ENCODE measurements at places on chromosomes 12 and 14.

DNA sequence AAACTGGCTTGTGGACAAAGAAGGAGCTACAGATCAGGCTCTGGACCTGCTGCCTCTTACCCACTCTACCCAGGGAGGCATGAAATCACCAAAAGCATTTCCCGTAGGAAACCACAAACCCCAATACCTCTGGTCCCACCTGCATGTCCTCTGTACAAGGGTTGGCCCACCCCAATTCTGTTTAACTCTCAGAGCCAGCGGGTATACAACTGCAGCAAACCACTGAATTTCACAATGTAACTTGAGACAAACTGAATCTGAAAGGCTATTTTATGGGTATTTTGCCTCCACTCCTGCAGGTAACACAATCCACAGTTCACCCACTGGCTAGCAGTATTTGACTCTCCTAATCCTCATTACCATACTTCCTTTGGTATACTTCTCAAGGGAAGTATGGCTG is 16.5 kb downstream of the SIX1 start:
- DNase-seq: no peak

DNA sequence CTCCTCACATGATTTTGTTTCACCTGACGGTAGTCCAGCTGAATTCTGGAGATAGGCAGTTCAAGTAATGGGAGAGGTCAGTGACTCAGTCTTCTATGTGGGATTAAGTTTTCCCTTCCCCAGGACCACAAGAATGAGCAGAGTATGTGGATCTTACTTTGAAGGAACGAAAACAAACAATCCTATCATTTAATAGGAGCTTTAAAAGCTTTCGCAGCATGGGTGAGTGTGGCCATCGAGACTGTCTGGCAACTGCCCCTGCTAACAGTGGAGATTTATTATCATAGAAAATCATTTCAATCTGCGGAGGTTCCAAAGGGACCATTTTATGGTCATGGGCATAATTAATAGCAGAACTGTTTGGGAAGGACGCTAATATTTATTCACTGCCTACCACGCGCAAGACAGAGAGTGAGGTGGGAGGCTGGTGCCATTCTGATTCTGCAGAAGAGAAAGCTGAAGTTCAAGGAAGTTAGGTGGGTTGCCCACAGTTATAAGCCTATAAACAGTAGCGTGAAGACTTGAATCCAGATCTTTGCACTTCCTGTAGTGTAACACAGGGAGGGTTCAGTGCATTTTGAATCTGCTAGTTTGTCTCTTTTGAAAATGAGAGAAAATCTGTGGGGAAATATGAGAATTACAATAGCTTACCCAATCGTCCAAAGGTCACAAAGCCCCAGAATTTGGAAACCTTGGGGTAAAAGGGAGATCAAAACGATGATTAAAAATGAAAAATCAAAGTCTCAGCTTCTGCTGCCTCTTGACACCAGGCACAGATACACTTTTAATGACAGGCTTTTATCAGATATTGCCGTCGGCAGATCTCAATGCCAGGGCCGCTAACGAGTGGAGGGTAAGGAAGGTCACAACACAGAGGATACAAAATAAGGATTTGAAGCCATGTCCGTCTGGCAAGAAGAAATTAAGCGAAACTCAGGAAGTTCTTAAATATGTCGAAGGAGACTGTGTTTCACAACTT is 209.6 kb downstream of the CRADD start:
- DNase-seq: no peak

GRCh38 chr14:79009286-79009685 is 839.1 kb downstream of the NRXN3 start:
- no peak for DNase-seq

DNA sequence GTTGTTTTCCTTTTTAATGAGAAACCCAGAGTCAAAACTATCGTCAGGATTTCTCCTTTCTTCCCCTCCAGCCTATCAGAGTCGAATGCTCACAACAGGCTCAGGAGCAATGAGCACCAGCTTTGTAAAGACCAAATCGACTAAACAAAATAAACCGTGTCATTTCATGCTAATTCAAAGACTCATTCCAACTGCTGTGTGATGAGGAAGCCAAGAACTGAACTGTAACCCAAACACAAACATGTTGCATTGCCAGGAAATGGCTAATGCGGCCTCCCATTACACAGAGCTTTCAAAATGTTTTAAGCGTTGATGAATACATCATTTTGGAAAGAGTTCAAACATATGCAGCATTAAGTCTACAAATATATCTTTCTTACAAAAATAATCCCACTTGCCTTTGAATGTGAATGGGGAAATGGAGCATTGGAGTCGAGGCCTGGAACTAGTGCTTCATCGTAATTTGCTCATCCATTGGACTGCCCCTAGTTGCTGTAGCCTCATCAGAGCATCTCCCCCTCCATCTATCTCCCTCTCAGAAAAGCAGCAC is 349.5 kb downstream of the GXYLT1 start:
- no peak for DNase-seq

DNA sequence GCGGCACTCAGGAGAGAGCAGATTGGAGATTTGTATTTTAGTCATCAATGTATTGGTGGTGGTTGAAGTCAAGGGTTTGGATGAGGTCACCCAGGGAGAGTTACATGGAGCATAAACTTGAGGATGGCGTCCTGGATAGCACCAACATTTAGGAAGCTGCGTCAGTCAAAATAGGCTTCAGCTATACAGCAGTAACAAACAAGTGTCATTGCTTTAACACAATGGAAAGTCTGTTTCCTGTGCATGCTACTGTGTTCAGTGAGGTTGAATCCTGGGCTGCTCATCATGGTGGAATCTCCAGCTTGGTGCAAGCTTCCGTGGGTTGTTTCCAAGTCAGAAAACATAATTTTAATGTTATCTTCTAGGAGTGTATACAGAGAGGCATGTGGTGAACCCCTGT is 180.4 kb downstream of the CFAP54 start:
- DNase-seq: no peak

GRCh38 chr14:63342371-63342770 is 23.6 kb upstream of the GPHB5 start:
- no peak for DNase-seq

DNA sequence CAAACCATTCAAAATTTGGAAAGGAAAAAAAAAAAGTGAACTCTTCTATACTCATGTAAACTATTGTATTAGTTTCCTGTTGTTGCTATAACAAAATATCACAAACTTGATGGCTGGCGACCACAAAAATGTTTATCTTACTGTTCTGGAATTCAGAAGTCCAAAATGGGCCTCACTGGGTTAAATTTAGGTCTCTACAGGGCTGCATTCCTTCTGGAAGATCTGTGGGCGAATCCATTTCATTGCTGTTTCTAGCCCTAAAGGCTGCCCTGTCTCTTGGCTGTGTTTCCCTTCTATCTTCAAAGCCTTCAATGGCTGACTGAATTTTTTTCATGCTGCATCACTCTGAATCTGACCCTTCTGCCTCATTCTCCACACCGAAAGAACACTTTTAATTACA is 105.1 kb upstream of the NAV3 start:
- no peak for DNase-seq

GRCh38 chr14:71163050-71163841 is 256.0 kb downstream of the PCNX1 start:
- no peak for DNase-seq

DNA sequence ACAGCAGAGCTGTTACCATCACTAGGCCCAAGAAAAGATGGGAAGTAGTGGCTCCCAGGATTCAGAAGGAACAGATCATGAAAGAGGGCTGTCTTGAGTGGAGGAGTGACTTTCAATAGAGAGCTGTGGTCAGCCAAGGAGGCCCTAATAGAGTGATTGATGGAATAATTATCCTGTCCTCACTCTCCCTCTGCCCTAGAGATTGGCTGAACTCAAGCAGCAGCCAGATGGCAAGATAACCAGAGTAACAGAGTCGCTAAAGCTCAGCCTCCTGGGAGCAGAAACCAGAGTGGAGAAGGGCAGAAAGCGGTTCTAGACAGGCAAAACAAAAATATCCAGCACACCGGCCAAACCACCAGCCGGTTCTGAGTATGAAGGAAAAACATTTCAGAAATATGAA is 23.1 kb downstream of the GMFB start:
- DNase-seq: no peak

DNA sequence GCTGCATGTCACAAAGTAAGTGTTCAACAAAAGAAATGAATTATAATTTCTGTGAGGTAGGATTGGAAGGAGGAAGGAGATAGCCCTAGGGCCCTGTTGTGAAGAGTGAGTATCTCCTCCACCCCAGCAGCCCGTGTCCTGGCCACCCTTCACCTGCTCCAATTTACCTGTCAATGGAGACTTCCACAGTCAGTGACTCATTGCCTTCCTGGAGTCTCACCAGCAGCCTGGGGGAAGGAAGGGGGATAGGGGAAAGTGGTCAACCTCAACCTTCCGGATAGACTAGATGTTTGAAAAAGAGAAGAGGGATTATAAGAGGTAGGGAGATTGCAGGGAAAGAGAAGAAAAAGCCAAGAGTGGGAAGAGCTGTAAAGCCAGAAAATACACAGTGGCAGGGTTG is 9.2 kb downstream of the STAT2 start:
- DNase-seq: no peak

DNA sequence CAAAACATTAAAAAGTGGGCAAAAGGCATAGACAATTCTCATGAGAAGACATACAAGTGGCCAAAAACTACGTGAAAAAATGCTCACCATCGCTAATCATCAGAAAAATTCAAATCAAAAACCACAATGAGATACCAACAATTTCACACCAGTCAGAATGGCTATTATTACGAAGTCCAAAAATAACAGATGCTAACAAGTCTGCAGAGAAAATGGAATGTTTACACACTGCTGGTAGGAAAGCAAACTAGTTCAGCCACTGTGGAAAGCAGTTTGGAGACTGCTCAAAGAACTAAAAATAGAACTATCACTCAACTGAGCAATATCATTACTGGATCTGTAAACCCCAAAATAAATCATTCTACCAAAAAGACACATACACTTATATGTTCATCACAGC is 76.2 kb downstream of the PRKD1 start:
- DNase-seq: no peak

- DNase-seq: no peak
Measured at GRCh38 chr14:86625637-86626036, 1095.7 kb downstream of the FLRT2 start.

- DNase-seq: no peak
Measured at GRCh38 chr12:110015132-110015531, 15.9 kb downstream of the ANKRD13A start.

- no peak for DNase-seq
Measured at GRCh38 chr14:36521598-36522345, 1.7 kb upstream of the NKX2-1 start.

- DNase-seq: no peak
Measured at GRCh38 chr12:2959505-2960389, 550 bp downstream of the TEAD4 start.

DNA sequence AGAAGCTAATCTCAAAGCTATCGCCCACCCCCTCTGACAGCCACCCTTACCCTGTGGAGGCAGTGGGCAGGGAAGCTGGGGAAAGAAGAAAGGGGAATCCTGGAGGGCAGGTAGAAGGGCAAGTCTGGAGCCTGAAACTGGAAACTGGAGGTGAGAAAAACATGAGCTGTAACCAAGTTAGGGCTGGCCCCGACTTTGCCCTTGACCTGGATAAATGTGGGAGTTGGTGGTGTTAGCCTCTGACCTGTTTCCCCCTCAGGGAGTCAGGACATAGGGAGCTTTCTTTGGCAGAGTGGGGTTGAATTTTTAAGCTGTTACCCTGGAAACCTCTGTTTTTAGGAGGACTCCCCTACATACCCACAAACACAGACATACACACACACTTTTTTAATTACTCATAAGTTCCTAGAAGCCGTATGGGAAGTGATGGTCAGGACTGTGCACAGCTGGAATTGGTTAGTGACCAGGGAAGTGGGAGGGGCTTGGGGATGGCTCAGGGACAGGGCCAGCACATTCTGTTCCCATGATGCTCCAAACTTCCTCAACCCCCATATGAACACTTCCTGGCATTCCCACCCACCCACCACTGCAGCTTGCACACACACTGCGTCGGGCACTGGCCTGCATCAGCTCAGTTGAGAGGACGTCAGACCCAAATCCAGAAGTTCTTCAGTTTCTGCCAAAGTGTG is 5.0 kb upstream of the MMP19 start:
- DNase-seq: no peak

- no peak for DNase-seq
Measured at GRCh38 chr12:18753481-18754123, 15.7 kb downstream of the CAPZA3 start.

- DNase-seq: no peak
Measured at GRCh38 chr12:29216797-29217575, 67.9 kb downstream of the FAR2 start.

DNA sequence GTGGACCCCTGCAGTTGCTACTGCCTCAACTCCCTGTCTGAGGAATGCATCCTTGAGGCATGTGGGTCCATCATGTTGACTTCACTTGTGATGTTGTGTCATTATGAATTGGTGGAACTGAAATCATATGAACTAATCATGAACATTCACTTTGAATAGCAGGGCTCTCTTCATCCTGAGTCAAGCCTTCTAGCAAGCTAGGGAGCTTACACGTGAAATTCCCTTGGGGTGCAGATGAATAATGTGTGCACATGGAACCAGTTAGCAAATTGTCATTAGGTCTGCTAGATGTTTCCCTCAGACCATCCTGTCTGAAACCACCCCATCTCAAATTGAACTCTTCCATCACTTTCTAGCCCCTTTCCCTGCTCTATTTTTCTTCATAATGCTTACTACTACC is 3.6 kb downstream of the COQ6 start:
- DNase-seq: no peak

DNA sequence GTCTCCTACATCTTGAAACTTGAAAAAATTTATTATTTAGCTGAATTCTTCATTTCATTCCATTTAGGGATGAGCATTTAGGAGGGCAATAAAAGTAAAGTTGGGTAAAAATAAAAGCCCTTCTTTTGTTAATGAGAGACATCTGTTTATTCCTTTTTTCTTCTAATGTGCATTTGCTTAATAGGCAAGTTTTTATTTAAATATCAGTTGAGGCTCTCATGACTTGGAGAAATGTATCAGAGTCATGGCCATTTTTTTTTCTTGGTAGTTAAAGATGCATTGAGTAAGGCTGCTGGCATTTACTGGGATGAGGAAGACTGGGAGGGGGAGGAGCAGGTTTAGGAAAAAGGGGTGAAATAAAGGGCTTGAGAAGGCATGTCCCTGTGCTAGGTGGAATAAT is 609.9 kb upstream of the TMEM132C start:
- no peak for DNase-seq

GRCh38 chr14:50619569-50620141 is 48.5 kb downstream of the SAV1 start:
- DNase-seq: no peak

DNA sequence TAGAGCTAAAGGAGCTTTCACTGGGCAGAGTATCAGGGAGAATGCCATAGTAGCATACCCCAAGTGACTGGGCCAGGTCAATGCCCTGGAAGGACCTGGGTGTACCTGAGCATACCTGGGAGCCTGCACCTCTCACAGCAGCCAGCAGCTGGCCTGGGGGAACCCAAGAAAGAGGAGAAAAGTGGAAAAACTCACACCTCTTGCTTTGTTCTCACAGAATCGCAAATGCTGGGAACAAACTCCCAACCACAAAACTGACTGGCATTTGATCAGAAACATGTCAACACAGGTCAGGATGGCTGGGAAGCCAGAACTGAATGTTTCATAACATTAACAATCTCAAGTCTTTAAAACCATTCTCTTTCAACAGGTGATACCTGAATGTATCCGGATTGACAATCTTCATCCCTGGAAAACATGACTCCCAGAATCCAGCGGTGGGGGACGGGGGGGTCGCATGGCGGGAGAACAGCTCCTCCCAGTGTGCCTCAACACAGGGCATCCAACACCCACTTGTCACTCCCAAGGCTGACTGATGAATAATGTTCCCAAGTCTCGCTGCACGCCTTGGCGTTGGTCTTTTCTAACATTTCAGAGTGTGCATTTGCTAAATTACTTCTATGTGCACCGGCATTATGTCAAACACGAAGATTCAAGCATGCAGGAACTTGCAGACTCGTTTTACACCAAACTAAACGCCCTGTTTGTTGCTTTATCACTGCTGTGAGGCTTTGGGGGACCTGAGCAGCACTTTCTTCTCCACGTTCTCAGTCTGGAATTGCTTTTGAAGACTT is 7.9 kb downstream of the FOXN3 start:
- no peak for DNase-seq
